ENCODE measurements at places on chromosomes 5 and 9. TPM values are rescaled to one million over a fixed set of nuclear protein-coding genes. Genes with fewer than 3 reads are reported as not detected.

Gene CER1
- not detected for total RNA-seq

Gene DRD1
- total RNA-seq = not detected

Gene CCL21
- total RNA-seq = not detected

Gene FSTL4
- total RNA-seq = not detected

Gene CEP72
- 7.6 TPM for total RNA-seq

Gene PKD2L2
- total RNA-seq = not detected

Gene HAVCR2
- total RNA-seq = not detected

Gene ADGRD2
- not detected for total RNA-seq

Gene GABBR2
- 0.75 TPM for total RNA-seq

Gene LVRN
- total RNA-seq = 0.58 TPM

Gene FCN1
- total RNA-seq = not detected
